AML-193 (cell line): ENCODE measurements at places on chromosomes 4 and X.
A peak's percentile ranks its signal among the peaks of the same experiment; 100 is the strongest.

GRCh38 chr4:102772738-102773340, 12.1 kb upstream of the MANBA start:
- no peak for DNase-seq

GRCh38 chr4:123930996-123931395, 534.4 kb downstream of the SPRY1 start:
- no peak for DNase-seq

GRCh38 chr4:175752664-175753063, 59.4 kb downstream of the GPM6A start:
- no peak for DNase-seq

GRCh38 chr4:7634661-7635251, 200.0 kb upstream of the PSAPL1 start:
- DNase-seq = no peak

- DNase-seq = no peak
Observed at GRCh38 chr4:54575919-54576318, 81.8 kb upstream of the KIT start.

GRCh38 chr4:123618606-123619005, 222.0 kb downstream of the SPRY1 start:
- DNase-seq = peak; percentile 54

GRCh38 chr4:123446865-123447474, 50.4 kb downstream of the SPRY1 start:
- DNase-seq = no peak

- no peak for DNase-seq
Observed at GRCh38 chr4:91567594-91567993, 736.2 kb upstream of the GRID2 start.

GRCh38 chr4:88759039-88759894, 61.6 kb upstream of the NAP1L5 start:
- DNase-seq = no peak

GRCh38 chr4:45692131-45692735, 431.6 kb downstream of the GABRG1 start:
- DNase-seq = no peak

GRCh38 chr4:79467246-79467932, 59.4 kb upstream of the GK2 start:
- no peak for DNase-seq

- no peak for DNase-seq
Observed at GRCh38 chr4:188934320-188934962, 795.2 kb downstream of the TRIML1 start.

DNA sequence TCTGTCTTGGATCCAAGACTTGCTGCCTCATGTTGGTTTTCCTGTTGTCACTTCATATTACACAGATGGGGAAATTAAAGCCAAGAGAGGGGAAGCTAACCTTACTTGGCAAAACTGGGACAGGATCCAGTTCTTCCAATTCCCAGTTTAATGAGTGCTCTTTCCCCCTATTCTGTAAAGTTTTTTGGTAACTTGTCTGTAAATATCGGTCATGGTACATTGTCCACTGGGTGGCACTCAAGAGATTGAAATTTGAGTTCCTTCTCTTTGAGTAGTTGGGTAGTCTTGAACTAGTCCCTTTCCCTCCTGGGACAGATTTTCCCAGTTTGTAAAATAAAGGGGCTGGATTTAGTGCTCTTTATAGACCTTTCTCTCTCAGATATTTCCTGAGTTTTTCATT, 12.4 kb upstream of the EOLA2 start:
- peak; percentile 32 for DNase-seq

DNA sequence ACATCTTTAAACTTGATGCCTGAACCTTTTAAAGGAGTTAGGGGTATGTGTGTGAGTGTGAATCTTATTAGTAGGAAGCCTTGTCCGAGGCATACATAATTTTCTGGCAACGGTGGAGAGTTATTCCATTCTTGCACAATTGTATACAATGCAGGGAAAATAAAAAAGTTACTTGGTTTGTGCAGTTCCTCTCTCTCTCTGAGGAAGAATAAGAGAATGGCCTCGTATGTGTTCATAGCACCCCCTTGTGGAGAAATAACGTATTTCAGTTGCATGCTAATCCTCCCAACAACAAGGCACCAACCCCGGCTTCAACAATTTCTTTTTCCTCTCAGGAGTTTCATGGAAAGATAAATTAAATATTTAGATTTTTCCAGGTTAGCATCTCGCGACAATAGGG, 33.7 kb upstream of the FGF13 start:
- peak; percentile 6 for DNase-seq

DNA sequence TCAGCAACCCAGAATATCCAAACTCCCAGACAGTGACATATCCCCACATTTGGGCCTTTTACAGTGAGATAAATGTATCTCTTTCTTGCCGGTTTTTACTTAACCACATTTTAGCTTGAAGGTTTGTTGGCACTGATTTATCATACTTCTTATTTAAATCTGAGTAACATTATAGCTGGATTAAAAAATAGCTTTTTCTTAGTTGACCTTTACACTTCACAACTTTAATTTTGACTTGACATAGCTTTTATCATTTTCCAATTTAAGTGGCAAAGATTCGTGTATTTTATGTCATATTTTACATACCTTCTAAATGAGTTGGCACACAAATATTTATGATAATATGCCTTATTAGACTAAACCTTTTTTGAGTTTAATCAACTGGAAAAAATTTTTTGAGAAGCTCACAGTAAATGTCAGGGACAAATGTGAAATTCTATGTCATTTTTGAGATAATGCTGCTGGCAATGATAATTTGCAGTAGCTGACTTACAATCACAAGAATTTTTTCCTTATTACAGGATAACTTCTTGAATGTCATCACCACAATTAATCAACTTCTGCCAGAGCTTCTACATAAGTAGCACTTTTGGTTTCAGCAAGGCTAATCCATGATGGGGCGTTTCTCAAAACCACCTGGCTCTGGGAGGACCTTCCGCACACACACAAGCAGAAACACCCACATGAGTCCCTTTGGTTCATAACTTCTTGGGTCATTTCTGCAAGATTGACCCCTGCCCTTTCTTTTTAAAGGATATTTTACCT, 80.3 kb downstream of the SYTL5 start:
- no peak for DNase-seq

DNA sequence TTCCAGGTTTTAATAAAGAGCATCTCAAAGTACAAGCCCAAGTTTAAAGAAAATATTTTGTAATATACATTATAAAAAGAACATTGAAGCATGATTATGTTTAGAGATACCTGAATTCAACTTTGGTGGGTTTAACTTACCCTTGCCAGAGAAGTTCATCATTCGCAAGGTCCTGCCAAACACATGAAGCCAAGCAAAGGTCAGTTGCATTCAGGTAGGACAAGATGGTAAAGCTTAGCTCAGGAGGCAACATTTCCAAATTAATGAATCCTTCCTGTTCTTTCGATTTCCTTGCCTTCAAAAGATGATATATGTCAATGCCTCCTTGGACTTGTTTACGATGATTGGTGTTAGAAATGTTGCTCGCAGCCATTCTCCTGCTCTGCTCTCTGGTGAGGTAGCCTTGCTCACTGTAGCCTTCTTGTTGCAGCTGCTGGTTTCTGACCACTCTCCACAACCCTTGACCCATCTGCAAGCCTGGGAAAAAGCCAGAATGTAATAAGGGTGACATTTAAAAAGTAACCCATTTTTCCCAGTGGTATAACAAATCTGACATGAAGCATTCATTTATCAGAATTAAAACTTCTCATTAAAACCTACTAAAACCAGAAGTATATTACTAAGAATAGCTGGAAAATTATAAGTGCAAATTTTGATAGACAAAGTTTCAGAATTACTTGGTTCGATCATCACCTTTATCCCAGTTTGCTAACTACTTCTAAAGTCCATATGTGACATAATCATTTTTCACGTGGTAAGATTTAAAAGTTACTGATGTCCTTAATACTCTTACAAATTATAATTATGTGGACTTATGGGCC, 20.6 kb downstream of the FBXO8 start:
- DNase-seq = no peak

GRCh38 chrX:106748377-106748776, 21.9 kb downstream of the RNF128 start:
- DNase-seq = no peak

DNA sequence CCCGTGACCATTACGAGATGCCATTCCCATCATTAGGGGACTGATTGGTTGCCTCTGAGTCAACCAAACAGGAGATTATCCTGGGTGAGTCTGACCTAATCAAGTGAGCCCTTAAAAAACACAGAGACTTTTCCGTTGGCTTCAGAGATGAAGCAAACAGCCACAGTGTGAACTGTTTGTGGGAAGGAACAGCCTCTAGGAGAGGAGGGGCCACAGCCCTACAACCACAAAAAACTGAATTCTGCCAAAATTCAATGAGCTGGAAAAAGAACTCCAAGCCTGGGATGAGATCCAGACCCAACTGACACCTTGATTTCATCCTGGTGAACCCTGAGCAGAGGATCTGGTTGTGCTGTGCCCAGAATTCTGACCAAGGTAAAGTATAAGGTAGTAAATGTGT, 31.3 kb upstream of the TBL1X start:
- DNase-seq = no peak

GRCh38 chr4:139808381-139808807, 142.8 kb downstream of the MGST2 start:
- no peak for DNase-seq

DNA sequence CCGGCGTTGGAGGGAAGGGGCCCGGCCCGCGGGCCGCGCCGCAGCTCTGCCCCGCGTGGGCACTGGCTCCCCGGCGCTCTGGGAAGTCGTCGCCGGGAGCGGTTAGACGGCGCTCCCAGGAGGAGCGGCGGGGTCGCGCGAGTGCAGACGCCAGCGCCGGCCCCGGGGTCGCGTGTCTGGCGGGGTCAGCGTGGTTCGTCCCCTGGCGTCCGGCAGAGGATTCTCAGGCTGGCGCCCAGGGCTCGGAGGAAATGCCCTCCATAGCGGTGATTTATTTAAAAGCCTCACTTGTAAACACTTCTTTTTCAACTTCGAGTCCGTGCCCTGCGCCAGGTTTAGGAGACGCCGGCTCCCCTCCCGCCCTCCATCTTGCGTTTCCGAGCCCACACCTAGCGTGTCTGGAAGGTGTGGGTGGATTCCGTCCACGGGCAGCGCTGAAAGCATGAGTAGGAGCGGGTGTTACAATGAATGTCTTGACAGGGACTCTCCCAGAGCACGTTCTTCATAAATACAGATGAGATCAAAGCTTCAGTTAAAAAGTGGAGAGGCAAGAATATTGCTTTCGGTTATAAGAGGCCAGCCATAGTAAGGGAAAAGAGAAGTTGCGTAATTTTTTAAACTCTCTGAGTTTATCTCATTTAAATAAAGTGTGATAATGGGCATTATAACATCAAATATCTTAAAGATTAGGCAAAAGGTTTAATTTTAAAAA, 692 bp downstream of the FAM241A start:
- peak; percentile 42 for DNase-seq

DNA sequence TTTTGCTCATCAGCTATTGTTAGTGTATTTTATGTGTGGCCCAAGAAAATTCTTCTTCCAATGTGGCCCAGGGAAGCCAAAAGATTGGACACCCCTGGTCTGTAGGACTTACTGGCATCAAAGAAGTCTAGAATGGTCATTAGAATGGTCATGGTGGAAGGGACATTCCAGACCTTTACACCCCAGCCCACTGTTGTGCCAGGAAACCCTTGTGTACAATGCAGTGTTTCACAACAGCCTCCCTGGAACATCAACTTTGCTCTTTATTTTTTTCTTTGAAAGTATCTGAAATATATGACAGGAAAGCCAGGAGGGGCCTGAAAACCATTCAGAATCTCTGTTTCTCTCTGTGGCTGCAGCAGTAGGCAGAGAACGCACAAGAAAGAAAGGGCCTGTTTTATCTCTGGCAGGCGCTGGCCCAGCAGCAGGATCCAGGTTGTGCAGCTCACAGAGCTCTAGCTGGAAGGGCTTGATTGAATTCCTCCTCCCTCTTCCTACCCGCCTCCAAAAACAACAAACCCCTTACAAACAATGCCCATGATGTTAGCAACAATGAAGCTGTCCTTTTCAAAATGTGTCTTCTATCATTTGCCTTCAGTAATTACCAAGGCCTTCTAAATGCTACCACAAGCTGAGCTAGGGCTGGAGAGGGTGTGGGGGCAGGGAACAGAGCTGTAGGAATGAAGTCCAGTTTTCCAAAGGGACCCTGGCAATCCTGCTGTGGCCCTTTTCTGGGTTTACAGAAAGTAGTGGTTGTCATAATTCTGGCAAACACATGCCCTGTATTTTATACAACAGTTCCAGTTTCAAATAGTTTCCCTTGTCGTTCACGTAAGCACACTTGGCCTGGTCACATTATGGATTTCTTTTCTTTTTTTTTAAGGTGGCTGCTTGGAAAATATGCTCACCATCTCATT, 32.3 kb upstream of the TFDP3 start:
- no peak for DNase-seq

DNA sequence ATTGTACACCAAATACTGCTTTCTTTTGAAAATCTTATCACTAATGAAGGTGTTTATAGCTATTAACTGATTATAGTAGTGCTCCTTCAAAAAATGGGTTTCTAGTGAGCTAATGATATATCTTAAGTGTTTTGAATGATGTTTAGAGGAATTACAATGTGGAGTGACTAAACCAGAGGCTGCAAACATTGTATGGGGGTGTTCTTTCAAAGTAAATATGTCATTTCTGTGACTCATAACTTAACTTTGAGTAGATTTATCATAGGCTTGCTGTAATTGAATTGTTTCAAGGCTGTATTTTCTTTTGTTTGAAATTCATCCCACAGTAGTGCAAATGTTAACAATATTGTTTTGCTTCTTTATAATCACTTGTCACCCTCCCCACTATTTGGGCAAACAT, 141.6 kb downstream of the IL1RAPL2 start:
- DNase-seq = no peak

DNA sequence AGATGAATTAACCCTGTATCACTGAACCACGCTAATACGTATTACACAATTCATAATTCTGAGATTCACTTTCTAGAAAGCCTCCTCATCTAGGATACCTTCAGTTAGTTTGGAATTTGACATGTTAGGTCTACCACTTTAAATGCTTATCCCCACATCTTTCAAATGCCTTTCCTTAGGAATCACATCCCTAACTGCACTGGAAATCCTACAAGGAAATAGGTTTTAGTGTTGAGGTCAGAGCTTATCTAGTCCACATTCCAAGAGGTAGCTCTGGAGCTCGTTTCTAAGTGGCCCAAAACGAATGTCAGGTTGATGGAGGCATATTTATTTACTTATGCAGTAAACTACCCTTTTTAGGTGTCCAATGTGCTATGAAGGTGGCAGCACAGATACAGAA, 18.0 kb downstream of the PDHA1 start:
- DNase-seq = no peak

DNA sequence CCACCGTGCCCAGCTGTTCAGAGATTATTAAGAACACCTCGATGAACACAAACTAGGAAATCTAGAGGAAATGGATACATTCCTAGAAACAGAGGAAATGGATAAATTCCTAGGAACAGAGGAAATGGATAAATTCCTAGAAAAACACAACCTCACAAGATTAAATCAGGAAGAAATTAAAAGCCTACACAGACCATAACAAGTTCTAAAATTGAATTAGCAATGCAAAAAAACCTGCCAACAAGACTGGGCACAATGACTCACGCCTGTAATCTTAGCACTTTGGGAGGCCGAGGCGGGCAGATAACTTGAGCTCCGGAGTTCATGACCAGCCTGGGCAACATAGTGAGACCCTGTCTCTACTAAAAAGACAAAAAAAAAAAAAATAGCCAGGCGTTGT, 13.1 kb upstream of the IDS start:
- no peak for DNase-seq
